ENCODE measurements at places on chromosomes 12 and 14. TPM values are rescaled to one million over a fixed set of nuclear protein-coding genes. Genes with fewer than 3 reads are reported as not detected.

Gene LTBR
- total RNA-seq, result 85.2 TPM

Gene CCDC177
- not detected for total RNA-seq

Gene ENDOU
- 0.49 TPM for total RNA-seq

Gene GALNT16
- total RNA-seq, result 6.3 TPM

Gene KRT82
- total RNA-seq, result not detected

Gene CCDC38
- total RNA-seq, result not detected

Gene FICD
- total RNA-seq, result 4.6 TPM

Gene ETNK1
- total RNA-seq, result 25.7 TPM

Gene BAZ2A
- total RNA-seq, result 47.1 TPM

Gene RHEBL1
- total RNA-seq, result not detected

Gene PYGL
- total RNA-seq, result 49.9 TPM

Gene NIN
- total RNA-seq, result 20.7 TPM
